ENCODE measurements at places on chromosomes 2 and 18.

GRCh38 chr2:240573071-240573515, 4.8 kb downstream of the RNPEPL1 start:
- no peak for DNase-seq

- DNase-seq: no peak
Measured at GRCh38 chr2:186256540-186256939, 229.5 kb upstream of the ZC3H15 start.

GRCh38 chr18:7576077-7576476, 9.0 kb downstream of the PTPRM start:
- DNase-seq: no peak

DNA sequence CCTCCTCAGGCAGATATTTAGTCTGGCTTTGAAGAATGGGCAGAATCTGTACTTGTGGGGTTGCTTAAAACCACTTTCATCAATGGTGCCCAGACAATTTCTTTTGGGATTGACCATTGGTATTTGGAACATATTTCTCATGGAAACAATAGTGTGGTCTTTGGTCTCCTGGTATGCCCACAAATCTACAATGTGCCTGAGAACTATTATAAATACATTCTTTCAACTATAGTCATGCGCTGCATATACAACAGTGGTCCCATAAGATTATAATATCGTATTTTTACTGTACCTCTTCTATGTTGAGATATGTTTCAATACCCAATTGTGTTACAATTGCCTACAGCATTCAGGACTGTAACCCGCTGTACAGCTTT, 34.8 kb upstream of the PPP4R1 start:
- DNase-seq: no peak

GRCh38 chr2:119198240-119198840, 25.3 kb upstream of the STEAP3 start:
- no peak for DNase-seq

DNA sequence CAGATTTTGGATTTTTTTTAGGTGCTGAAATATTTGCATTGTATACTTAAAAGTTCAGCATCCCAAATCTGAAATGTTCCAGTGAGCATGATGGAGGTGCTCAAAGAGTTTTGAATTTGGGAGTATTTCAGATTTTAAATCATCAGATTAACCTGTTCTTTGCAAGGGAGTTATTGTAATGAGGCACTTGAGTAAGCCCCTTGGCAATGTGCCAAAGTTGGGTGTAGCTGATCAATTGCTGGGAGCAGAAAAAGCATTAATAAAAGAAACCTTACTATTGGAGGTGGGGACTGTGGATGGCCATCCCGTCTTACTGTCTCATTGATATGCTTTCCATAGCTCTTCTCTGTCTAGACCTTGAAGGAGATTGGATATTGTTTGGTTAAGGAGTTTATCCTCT, 28.3 kb downstream of the MALT1 start:
- no peak for DNase-seq

- no peak for DNase-seq
Measured at GRCh38 chr2:53018825-53019425, 748.7 kb upstream of the CHAC2 start.

DNA sequence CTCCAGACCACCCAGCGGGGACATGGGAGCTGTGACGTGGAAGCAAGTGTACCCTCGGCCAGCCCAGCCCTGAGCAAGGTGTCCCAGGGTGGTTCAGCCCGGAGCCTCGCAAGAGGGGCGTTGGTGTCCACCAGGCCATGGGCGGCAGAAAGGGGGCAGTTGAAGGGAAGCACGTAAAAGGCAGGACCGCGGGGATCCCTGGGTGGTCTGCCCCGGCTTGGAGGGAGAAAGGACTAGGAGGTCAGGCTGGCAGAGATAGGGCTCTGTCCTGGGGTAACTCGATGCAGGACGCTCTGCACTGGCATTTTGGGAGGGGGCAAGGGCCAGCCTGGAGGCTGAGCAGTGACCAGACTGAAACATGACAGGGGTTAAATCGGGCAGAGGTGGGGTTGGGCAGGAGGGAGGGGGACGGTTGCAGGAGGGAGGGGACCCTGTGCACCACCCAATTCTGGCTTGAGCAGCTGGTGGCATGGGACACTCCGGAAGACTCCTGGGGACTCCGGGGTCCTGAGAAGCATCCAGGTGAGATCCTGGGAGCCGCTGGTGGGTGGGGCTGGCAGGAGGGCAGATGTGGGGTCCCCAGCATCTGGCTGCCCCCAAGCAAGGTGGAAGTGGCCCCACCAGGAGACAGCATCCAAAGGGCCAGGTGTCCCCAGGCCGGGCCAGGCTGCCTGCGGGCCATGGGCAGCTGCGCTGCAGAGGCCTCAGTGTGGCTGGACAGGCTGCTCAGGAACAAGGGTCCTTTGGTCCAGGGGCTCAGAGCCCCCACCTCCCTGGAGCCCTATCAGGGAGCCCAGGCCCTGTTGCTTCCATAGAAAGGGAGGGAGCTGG, 46.8 kb upstream of the GPC1 start:
- no peak for DNase-seq

GRCh38 chr2:207274530-207275189, 108.9 kb upstream of the KLF7 start:
- DNase-seq: no peak

DNA sequence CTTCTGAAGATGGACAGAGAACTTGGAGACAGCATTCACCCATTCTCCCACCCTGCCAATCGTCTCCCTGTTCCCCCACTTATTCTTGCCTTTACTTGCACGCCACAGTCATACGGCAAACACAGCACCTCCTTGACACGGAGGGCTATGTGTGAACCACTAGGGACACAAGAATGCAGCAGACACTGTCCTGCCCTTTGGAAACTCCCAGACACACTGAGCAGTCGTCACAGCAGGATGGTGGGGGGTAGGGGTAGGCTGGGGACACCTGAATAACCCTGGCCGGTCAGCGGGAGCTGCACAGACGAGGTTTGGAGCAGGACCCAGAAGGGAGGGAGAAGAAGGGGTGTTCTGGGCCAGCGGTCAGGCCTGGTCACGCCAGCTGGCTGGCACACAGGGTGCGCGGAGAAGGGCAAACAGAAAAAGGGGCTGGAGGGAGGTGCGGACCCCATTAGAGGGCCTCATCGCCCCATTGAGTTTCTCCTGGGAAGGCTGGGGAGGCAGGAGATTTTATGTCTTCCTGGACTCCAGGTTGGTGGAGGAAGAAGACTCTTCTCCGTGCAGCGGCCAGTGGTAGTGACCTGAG, 40.0 kb upstream of the FOSL2 start:
- no peak for DNase-seq

GRCh38 chr2:183519371-183520056, 395.3 kb downstream of the NUP35 start:
- no peak for DNase-seq

GRCh38 chr2:150690870-150691269, 203.4 kb upstream of the RND3 start:
- no peak for DNase-seq

- DNase-seq: no peak
Measured at GRCh38 chr2:102013206-102014040, 21.7 kb downstream of the IL1R2 start.

DNA sequence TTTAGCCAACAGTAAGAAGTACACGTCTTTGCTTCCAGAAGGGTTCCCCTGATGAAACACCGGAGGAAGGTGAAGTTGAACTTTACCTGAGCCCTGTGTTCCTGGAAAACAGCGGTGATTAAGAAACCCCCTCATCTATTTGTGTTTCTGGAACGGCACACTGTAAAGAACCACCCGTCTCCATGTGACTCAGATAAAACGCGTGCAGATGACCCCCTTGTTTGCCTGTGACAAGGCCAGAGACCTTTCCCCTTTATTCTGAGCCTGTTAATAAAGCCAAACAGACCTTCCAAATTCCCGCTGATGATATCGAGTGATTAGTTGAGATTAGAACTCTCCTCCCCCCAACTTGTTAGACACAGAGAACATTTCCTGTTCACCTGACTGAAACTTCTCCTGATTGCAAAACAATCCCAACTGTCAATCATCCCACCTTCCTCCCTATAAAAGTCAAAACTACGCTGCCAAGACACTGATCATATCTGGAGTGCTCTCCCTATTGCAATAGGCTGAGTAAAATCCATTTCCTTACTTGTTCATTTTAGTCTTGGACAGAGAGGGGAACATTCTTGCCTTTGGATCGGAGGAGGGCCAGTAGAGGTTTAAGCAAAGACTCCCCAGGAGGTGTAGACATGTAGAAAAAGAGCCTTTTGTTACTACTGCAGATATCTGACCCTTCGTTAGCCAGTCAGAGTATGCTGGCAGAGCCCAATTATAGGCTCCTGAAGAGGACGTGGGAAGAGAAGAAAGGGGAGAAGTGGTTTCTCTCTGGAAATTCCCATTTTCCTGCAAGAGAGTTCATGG, 914 bp upstream of the IWS1 start:
- DNase-seq: no peak

GRCh38 chr2:167940734-167941507, 306.5 kb downstream of the STK39 start:
- no peak for DNase-seq

DNA sequence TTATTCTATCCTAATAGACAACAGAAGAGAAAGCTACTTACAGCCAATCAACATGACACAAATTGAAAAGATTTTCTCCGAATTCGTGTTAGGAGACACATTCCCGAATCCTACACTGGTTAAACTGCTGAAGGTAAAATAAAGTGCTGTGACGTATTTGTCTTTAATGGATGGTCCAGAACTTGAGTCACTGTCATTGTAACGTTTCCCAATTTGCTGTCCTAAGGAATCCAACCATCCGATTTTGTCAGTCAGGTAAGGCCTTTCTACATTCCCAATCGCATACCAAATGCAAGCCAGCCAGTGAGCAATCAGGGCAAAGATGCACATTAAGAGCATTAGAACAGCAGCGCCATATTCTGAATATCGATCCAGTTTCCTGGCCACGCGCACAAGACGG, 91.2 kb downstream of the GCA start:
- DNase-seq: no peak

- no peak for DNase-seq
Measured at GRCh38 chr2:29405266-29405665, 290.1 kb downstream of the CLIP4 start.

DNA sequence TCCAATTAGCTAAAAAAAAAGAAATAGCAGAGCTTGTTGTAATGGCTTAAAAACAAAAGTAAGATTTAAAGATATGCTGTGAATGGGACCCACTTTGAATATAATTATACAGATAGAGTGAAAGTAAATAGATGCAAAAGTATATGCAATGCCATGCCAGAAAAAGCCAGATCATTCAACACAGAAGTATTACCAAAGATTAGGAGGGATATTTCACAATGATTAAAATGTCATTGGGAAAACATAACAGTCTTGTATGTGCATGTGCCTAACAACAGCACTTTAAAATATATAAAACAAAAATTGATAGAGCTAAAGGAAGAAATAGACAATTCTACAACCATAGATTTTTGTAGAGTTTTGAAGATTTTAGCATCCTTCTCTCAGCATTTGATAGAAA, 19.9 kb upstream of the SIGLEC15 start:
- DNase-seq: no peak

DNA sequence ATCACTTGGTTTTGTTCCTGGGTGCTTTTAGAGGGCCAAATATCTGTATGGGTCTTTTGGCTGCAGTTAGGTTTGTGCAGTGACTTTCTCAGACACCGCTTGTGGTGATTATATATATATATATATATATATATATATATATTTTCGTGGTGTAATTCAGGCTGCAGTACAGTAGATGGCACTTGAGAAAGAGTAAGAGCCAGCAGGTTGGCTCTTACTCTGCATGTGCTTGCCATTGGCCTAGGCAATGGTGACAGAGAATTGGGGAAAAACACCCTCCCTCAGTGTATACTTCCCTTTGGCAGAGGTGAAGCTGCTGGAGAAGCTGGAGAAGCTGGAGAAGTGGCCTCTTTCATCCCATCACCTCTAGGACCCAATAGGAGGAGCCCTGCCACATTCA, 22.2 kb upstream of the MYL1 start:
- no peak for DNase-seq

- no peak for DNase-seq
Measured at GRCh38 chr2:103876611-103877010, 977.3 kb upstream of the POU3F3 start.

GRCh38 chr2:207132019-207132418, 33.7 kb downstream of the KLF7 start:
- DNase-seq: no peak

- no peak for DNase-seq
Measured at GRCh38 chr18:60377778-60378469, 5.3 kb upstream of the MC4R start.

DNA sequence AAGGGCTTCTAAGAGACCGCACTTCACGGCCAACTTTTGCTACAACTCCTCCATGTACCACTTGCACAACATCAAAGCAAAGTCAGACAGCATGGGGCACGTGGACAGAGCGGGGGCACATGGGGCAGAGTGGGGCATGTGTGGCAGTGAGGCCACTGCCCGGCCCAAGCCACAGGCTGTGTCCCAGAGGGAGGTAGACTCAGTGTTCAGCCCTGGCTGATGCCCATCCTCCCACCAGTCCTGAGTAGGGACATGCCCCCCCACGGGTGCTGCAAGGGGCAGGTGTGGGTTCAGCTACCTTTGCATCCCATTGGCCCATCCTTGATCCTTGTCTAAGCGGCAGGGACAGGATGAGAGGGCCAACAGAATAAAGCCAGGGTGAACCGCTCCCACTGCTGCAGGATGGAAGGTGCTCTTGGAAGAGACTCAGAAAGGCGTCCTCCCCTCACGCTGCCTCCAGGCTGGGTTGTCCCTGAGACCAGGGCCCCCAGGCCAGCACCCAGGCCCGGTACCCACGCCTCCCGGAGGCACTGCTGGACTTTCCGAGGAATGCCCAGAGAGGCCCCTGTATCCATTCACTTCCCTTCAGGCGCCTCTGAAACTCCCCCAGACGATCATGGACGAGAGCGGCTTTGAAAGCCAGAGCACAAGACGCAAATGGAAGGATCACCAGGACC, 218.2 kb downstream of the NDUFA10 start:
- DNase-seq: no peak

DNA sequence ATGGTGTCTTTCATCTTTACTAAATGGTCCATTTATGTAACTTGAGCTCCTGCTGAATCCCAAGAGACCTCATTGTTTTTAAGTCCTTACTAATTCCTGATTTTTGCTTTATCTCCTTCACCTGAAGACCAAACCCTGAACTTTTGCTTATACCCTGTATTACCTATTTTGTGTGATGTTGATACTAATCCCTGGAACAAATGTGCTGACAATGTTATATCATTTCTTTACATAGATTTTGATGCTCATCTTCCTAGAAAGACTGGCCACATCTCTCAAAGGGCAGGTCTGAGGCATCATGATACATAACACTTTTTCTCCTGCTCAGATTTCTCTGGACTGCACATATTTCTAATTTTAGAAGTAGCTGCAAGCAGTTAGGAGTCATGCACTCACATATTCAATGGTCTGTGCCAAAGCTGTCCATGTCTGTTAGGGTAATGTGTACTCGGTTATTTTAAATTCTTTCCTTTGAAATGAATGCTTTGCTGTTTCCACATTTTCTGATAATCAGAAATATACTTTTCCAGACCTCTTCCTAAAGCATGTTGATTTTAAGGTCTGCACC, 427.9 kb upstream of the HNRNPA3 start:
- no peak for DNase-seq

All from activated T-cell treated with anti-CD3 and anti-CD28 coated beads, Interleukin-2, amount 50 U/mL, for 1 hour (primary cell).